ENCODE measurements at places on chromosomes 1 and 21. TPM values are rescaled to one million over a fixed set of nuclear protein-coding genes. Genes with fewer than 3 reads are reported as not detected.

TNFRSF18 gene
- not detected for total RNA-seq

DNA sequence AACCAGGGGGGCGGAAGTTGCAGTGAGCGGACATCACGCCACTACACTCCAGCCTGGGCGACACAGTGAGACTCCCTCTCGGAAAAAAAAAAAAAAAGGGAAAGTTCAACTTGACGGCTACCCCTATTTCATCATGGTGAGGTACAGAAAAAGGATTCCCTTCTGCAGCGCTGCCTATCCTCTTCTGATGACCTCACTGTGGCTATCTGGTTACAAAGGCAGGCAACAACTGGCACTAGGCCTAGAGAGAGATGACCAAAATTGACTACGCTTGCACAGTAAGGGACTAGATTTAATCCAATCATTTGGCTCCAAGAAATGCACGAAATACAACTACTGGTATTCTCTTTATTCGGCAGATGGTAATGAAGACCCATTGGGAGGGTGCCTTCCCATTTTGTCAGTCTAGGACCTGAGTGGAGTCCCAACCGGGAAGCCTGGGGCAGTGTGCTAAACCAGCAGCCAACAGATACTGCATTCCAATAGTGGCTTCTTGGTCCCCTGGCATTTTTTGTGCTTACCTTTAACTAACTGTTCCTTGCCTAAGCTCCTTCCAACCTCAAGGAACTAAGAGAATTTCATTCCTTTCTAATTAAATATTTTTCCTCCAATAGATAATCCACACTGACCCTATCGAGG lies 36.6 kb downstream of the ITPKB start:
- DNase-seq = no peak

RBM11 gene
- 1.8 TPM for total RNA-seq

GPR3 gene
- total RNA-seq = 1.1 TPM

SPRR2G gene
- total RNA-seq = not detected

Measured in NCI-H460 (cell line).